Left kidney (tissue), 8 donors: ENCODE measurements at places on chromosomes 1 and 21.

- DNase-seq, result peak; percentile 17
Observed at GRCh38 chr1:208668991-208669390, 424.8 kb upstream of the PLXNA2 start.

GRCh38 chr1:160720356-160721085 lies 8.9 kb upstream of the CD48 start:
- no peak for DNase-seq

- no peak for DNase-seq
Observed at GRCh38 chr1:2276803-2277580, 48.9 kb downstream of the SKI start.

GRCh38 chr1:12251442-12251841 lies 21.6 kb downstream of the VPS13D start:
- no peak for DNase-seq
